ENCODE measurements at places on chromosomes 3 and 15.

DNA sequence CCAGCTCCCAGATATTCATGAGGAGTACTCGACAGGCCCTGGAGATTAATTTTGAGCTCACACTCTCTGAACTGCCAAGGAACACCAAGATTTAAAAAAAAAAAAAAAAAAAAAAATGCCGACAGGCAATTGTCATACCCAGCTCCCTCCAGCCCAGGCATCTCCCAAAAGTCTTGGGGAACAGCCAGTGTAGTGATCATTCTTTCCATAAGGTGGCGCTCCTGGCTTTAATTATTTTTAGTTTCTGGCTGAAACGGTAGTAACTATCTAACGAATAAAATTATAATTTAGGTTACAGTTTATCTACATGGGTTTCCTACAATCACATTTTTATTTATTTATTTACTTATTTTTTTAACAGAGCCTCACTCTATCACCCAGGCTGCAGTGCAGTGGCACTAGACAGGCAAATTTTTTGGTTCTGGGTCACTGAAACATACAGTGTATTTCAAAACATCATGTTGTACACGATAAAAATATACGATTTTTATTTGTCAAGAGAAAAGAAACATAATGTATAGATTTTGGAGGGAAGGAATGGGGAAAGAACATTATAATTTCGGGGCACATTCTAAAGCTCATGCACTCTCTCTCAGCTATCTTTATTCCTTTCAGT is 157.3 kb downstream of the ADAMTS9 start:
- no peak for DNase-seq

- DNase-seq = no peak
These were observed 727.1 kb downstream of the ROBO1 start for GRCh38 chr3:79040701-79041100.

- no peak for DNase-seq
These were observed 51.1 kb upstream of the SPATA12 start for GRCh38 chr3:57009367-57009766.

- no peak for DNase-seq
These were observed 588.3 kb upstream of the NAALADL2 start for GRCh38 chr3:174270841-174271240.

- no peak for DNase-seq
These were observed 191.4 kb downstream of the STT3B start for GRCh38 chr3:31724116-31724515.

- DNase-seq = no peak
These were observed 3.2 kb upstream of the CNOT10 start for GRCh38 chr3:32681811-32682210.
